Left renal pelvis (tissue), 4 donors: ENCODE measurements at places on chromosomes 2 and 18. TPM values are rescaled to one million over a fixed set of nuclear protein-coding genes. Genes with fewer than 3 reads are reported as not detected.

GRCh38 chr2:42939411-42940206, 147.2 kb upstream of the HAAO start:
- DNase-seq, result no peak

GRCh38 chr2:177476897-177477296, 84.3 kb downstream of the AGPS start:
- DNase-seq, result no peak

Gene EVX2
- polyA plus RNA-seq, result 0.04 TPM

Gene SLC4A5
- polyA plus RNA-seq, result 3.4 TPM

Gene MC2R
- not detected for polyA plus RNA-seq
